ENCODE measurements at places on chromosomes 2 and 18.

- H3K4me3 ChIP-seq: no peak overlapping the region
- no peak for DNase-seq
- no peaks in the 10 kb centered on the region for H3K4me1 ChIP-seq
- H3K27me3 ChIP-seq: peaks cover 4% of the 10 kb centered on the region
- no peaks in the 10 kb centered on the region for H3K36me3 ChIP-seq
Observed at GRCh38 chr2:71951718-71952404, 195.8 kb downstream of the CYP26B1 start.

- no peak overlapping the region for H3K27ac ChIP-seq
- no peaks in the 10 kb centered on the region for H3K27me3 ChIP-seq
- DNase-seq: no peak
- H3K4me3 ChIP-seq: no peak overlapping the region
- H3K4me1 ChIP-seq: peaks cover 20% of the 10 kb centered on the region
Observed at GRCh38 chr2:111205774-111206173, 85.1 kb downstream of the BCL2L11 start.

DNA sequence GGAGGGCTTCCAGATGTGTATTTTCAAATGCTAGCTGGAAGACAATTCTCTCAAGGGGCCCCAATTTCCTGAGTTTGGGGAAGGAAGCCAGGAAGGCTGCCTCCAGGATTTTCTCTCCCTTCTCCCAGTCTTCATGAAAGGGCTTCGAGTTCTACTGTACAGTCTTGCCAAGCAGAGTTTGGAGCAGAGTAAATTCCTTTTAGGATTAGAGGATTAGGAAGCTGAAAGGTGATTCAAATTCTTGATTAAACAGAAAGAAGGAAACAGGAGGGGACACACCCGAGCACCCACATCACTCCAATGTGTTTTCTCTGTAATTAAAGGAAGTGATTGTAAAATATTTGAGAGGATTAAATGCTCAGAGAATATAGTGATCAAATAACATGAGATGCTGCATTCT, 217.8 kb downstream of the SETBP1 start:
- no peaks in the 10 kb centered on the region for H3K27me3 ChIP-seq
- peaks cover 14% of the 10 kb centered on the region for H3K36me3 ChIP-seq
- H3K4me3 ChIP-seq: no peak overlapping the region
- DNase-seq: no peak
- H3K27ac ChIP-seq: no peak overlapping the region
- H3K4me1 ChIP-seq: peaks cover 33% of the 10 kb centered on the region

GRCh38 chr18:9243029-9243428, 91.5 kb upstream of the TWSG1 start:
- no peaks in the 10 kb centered on the region for H3K27me3 ChIP-seq
- H3K36me3 ChIP-seq: peaks cover 22% of the 10 kb centered on the region
- no peak overlapping the region for H3K27ac ChIP-seq
- no peak for DNase-seq
- H3K4me3 ChIP-seq: no peak overlapping the region

DNA sequence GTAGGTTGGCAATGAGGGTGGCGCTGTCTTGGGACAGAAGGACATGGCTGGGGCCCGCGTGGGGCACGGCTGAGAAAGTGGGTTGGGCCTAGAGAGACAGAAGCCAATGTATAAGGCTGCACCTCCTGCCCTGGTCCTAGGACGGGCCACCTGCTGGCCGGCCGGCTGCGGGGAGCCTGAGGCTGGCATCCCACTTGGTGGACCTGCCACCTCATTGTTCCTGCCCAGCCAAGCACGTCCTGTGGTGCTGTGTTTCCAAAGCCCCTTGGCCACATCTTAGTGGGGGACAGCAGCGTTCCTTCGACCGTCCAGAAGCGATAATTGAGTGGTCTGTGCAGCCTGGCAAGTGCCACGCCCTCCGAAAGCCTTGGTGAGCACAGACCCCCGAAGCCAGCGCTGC, 223.9 kb downstream of the LDLRAD4 start:
- H3K27me3 ChIP-seq: peaks cover 5% of the 10 kb centered on the region
- H3K36me3 ChIP-seq: no peaks in the 10 kb centered on the region

DNA sequence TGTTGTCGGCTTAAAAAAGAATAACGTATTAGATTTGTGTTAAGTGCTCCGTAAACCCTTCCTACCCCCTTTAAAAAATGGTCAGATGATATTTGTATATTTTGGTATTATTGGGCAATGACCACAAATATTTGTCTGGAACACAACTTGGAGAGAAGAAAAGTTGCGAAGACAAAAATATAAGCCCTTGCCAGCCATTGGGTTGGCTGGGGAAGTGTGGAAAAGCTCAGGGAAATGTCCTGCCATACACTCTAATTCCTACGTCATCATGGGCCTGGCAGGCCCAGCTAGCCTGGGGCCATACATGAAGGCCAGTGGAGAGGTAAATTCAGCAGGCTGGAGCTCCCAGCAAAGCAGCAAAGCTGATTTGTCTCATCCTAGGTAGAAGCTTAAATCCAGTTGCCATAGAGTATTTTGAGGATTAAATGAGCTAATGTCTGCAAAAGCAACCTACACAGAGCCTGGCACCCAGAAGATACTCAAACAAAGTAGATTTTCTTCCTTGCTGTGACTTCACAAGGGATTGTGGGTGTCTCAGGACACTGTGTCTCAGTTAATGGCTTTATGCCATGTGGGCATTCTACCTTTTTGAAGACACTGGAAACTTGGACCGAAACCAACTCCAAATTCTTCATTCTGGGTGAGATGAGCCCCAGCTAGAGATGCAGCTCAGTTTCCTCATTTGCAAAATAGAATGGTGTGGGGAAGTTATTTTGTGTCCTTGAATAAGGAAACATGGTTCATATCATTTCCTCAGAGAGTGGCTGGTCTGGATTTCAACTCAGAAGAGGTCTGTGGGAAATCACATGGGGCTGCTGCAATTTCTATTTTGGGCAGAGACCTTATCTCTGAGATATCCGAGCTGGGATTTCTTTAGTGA, 87.9 kb upstream of the MAP4K3 start:
- H3K27ac ChIP-seq: no peak overlapping the region
- peaks cover 6% of the 10 kb centered on the region for H3K36me3 ChIP-seq
- H3K4me1 ChIP-seq: peaks cover 20% of the 10 kb centered on the region
- no peak overlapping the region for H3K4me3 ChIP-seq

- peaks cover 2% of the 10 kb centered on the region for H3K27me3 ChIP-seq
- no peak for DNase-seq
- H3K27ac ChIP-seq: no peak overlapping the region
Observed at GRCh38 chr18:59649591-59649990, 47.6 kb downstream of the CCBE1 start.

DNA sequence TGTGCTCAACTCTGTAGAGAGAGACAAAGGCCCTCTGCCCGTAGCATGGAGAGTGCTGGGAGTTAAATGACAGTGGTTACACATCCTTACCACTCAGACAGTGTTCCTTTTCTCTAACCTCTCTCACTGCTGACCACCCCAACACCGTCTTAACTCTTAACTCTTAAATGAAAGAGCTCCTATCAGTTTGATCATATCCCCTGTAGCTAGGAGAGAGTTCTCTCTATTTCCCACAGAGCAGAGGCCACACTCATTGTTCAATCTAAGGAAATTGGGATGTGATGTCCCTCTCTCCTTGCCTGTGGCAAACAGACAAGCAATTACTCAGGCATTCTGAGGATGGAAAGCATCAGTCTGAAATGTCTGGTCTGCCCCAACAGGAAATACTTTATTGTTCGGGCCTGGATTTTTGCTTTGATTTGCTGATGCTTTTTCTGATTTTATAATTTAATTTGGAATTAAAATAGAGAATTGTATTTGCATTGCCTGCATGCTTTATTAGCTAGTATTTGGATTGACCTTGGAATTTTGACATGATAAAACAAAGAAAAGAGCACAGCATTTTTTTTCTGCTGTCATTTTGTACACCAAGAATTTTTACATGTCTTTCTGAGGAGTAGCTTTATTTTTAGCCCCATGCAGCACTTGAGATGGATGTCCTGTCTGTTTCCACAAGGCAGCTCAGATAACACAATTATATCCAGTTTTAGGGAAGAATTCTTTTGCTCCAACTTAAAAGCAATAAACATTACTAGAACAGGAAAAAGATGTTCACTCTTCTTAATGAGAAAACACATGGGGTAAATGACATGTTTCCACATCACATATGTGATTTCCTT, 27.7 kb upstream of the IER3IP1 start:
- no peaks in the 10 kb centered on the region for H3K36me3 ChIP-seq
- peaks cover 3% of the 10 kb centered on the region for H3K27me3 ChIP-seq
- DNase-seq: no peak
- no peak overlapping the region for H3K4me3 ChIP-seq

DNA sequence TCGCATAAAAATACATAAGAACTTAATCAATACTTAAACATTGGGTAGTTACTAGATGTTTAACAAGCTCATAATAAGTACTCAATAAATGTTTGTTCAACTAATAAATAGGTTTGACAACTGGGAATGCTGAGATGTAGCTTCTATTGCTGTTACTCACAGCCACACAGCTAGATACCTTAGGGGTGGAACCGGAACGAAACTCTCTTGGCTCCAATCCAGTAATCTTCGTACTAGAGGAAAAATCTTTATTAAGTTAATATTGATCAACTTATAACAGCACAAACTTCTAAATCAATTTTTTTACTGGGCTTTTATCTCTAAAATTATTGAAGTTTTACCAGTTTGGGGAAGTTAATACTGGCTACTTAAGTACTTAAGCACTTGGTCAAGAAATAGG, 247.8 kb downstream of the PAX3 start:
- no peak overlapping the region for H3K4me3 ChIP-seq
- no peak for DNase-seq
- no peak overlapping the region for H3K27ac ChIP-seq
- H3K36me3 ChIP-seq: no peaks in the 10 kb centered on the region
- peaks cover 19% of the 10 kb centered on the region for H3K27me3 ChIP-seq

DNA sequence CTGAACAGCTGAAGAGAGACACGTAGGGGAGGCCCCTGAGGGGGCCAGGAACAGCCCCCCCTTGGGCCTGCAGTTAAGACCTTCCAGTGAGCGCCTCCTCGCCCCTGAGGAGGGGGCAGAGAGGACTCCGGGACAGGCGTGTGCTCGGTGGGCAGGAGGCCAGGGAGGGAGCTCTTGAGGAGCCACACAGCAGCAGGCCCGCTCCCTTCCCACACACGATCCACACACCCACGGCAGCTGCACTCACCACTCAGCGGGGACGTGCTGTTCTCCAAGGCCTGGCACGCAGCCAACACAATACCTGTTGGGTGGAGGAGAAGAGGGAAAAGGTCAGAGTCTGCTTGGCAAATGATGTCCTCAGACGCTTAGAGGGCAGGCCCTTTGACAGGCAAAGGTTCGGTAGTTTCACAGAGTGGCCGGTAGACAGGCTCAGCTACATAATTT, 39.0 kb downstream of the TGFA start:
- no peak for DNase-seq
- no peaks in the 10 kb centered on the region for H3K27me3 ChIP-seq
- H3K36me3 ChIP-seq: no peaks in the 10 kb centered on the region
- no peak overlapping the region for H3K27ac ChIP-seq

Measured in memory B cell (primary cell).